ENCODE measurements at places on chromosomes 1 and 21.
A peak's percentile ranks its signal among the peaks of the same experiment; 100 is the strongest.

- no peak for DNase-seq
- no peak overlapping the region for H3K27ac ChIP-seq
- no peak overlapping the region for H3K4me3 ChIP-seq
- no peaks in the 10 kb centered on the region for H3K36me3 ChIP-seq
Observed at GRCh38 chr1:84581648-84582047, 7.4 kb upstream of the CTBS start.

GRCh38 chr1:81305997-81306452, 494.7 kb upstream of the ADGRL2 start:
- H3K36me3 ChIP-seq = no peaks in the 10 kb centered on the region
- no peak overlapping the region for H3K27ac ChIP-seq
- DNase-seq = no peak
- no peaks in the 10 kb centered on the region for H3K4me1 ChIP-seq
- no peak overlapping the region for H3K4me3 ChIP-seq

DNA sequence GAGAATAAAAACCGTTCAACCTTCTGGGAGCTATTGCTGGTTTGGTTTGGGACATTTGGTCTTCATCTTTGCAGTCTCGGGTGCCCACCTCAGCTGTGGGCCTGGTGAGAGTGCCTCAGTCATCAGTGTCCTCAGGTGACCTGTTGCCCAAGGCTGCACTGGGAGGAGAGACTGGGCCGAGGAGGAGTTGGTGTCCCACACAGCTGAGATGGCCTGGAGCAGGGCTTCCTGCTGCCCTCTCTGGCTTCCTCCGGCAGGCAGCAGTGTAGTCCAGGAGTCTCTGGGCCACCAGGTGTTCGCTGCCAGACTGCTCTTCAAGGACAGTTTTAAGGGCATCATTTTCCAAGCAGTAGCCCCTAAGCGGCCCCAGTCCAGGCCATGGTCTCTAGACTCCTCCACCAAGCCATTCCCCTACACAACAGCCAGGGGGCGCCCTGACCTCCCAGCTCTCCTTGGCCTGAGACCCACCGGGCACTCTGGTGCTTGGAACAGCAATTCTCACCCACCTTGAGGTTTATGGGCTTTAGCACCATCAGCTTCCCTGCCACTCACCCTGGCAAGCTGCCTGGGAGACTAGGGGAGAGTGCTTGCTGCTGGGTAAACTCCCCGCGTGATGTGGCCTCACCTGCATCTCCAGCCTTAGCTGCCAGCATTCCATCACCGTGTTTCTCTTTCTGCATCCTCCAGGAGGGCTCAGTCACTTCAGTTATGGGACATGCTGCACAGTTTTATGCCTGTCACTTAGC, 9.1 kb upstream of the SYTL1 start:
- H3K27me3 ChIP-seq = no peaks in the 10 kb centered on the region
- H3K4me1 ChIP-seq = peaks cover 3% of the 10 kb centered on the region
- H3K27ac ChIP-seq = peak overlapping the region; percentile 32
- H3K36me3 ChIP-seq = peaks cover 16% of the 10 kb centered on the region
- peak; percentile 28 for DNase-seq

DNA sequence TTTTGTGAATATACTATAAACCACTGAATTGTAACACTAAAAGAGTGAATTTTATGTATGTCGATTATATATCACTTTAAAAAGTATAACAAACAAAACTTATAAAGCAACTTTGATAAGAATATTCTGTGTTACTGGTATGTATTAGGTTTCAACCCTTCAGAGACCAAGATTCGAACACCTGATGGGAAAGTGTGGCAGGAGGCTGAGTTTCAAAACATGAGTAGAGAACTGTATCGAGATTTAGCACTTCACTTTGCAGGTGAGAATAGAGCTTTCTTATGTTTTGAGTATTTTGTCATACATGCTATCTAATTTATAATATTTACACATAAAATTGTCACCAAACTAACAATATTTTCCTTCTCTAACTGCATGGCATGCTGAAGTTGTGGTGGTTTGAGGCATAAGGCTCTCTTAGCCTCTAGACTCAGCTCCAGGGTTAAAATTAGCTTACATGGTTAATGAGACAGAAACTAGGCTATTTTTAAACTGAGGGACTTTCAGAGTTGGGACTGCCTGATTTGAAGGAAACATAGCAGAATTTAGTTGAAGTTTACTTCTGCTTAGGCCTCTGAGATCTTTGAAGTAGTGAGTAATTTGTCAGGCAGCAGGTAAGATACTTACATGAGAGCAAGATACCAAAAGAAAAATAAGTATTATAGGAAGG, 48.6 kb downstream of the CEP350 start:
- no peak overlapping the region for H3K4me3 ChIP-seq
- H3K4me1 ChIP-seq = no peaks in the 10 kb centered on the region

GRCh38 chr1:161033751-161034150, 5.0 kb downstream of the TSTD1 start:
- no peak overlapping the region for H3K4me3 ChIP-seq
- peaks cover 19% of the 10 kb centered on the region for H3K4me1 ChIP-seq
- no peak overlapping the region for H3K27ac ChIP-seq
- H3K36me3 ChIP-seq = no peaks in the 10 kb centered on the region
- H3K27me3 ChIP-seq = no peaks in the 10 kb centered on the region

DNA sequence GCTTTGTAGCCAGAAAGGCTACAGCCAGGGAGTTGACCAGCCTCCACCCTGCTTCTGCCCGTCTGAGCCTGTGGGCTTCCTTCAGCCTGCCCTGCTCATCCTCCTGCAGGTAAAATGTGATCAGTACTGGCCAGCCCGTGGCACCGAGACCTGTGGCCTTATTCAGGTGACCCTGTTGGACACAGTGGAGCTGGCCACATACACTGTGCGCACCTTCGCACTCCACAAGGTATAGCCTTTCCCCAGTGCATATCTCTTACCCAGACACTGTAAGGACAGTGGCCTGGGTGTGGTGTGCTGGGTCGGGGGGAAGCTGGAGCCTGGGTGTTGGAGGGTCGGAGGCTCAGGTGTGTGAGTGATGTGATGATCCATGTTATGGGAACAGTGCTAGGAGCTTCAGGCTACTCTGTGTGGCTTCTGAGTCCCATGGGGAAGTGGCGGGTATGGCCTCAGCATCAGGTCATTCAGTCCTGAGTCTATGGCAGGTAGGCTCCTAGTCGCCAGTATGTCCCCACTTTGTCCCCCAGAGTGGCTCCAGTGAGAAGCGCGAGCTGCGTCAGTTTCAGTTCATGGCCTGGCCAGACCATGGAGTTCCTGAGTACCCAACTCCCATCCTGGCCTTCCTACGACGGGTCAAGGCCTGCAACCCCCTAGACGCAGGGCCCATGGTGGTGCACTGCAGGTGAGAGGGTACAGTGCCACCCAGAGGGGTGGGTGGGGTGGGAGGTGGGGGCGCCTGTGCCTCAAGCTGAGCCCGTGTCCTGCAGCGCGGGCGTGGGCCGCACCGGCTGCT, 31.2 kb upstream of the KDM4A start:
- no peak overlapping the region for H3K27ac ChIP-seq
- H3K36me3 ChIP-seq = no peaks in the 10 kb centered on the region
- H3K4me3 ChIP-seq = no peak overlapping the region
- DNase-seq = no peak

DNA sequence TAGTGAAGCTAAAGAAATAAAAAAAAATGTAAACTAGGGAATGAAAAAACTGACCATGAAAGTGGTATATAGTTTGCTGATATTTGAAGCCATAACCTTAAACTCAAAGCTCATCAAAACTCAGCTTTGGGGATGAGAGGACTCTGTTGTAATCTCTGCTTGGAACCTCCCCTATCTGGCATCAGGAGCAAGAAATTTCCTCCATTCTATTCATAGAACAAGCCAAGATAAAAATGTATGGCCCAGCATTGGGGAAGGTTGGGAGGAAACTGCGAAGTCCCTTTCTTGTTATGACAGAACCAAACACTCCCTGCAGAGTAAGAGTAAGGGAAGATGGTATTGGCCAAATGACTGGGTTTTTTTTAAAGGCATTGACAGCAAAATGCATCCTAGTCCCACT, 35.6 kb downstream of the MCOLN2 start:
- DNase-seq = no peak
- no peak overlapping the region for H3K27ac ChIP-seq
- H3K27me3 ChIP-seq = no peaks in the 10 kb centered on the region
- H3K4me1 ChIP-seq = no peaks in the 10 kb centered on the region

DNA sequence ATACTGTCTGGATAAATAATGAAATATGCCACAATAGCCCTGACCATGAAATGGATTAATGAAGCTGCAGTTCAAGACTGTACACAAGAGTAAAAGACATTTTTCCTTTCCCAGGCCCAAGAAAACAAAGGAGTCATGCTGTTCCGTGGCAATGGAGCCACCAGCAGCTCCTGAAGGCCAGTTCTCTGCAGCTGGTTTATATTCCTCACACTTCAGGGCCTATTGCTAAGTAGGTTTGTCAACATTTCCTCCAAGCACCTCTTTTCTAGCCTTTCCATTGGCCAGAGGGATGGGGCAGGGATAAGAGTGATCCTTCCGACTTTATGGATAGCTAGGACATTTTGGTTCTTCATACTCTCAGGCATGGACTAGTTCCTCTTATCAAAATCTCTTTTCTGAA, 24.2 kb upstream of the RGL1 start:
- DNase-seq = no peak
- no peak overlapping the region for H3K4me3 ChIP-seq
- no peak overlapping the region for H3K27ac ChIP-seq

GRCh38 chr1:212470059-212470458, 37.3 kb downstream of the NENF start:
- peaks cover 11% of the 10 kb centered on the region for H3K27me3 ChIP-seq
- no peak for DNase-seq
- no peak overlapping the region for H3K4me3 ChIP-seq
- H3K36me3 ChIP-seq = no peaks in the 10 kb centered on the region
- no peaks in the 10 kb centered on the region for H3K4me1 ChIP-seq
- H3K27ac ChIP-seq = no peak overlapping the region

DNA sequence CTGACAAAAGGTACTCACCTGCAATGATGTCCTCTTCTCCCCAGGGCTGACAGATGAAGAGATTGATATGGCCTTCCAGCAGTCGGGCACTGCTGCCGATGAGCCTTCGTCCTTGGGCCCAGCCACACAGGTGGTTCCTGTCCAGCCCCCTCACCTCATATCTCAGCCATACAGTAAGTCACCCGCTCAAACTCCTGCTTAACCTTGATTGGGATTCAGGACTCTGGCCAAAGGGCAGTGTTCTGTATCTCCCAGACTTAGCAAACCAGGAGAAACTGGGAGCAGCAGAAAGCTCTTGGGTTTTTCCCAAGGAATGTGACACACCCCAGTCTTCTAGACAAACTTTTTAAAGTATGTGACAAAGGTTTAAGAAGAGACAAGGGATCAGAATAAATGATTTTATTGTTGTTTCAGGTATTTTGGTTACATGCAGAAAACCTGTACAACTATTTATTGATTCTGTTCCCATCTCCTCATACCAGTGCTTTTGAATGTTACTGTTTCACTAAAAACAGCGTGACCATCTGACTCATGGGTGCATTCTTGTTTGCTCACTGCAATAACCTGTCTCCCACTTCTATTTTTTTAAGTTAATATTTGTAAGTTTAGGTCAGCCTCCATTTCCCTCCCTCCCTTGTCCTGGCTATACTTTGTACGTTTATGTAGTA, 124.6 kb downstream of the PEX14 start:
- DNase-seq = no peak
- no peak overlapping the region for H3K27ac ChIP-seq
- peaks cover 3% of the 10 kb centered on the region for H3K36me3 ChIP-seq
- no peaks in the 10 kb centered on the region for H3K27me3 ChIP-seq

DNA sequence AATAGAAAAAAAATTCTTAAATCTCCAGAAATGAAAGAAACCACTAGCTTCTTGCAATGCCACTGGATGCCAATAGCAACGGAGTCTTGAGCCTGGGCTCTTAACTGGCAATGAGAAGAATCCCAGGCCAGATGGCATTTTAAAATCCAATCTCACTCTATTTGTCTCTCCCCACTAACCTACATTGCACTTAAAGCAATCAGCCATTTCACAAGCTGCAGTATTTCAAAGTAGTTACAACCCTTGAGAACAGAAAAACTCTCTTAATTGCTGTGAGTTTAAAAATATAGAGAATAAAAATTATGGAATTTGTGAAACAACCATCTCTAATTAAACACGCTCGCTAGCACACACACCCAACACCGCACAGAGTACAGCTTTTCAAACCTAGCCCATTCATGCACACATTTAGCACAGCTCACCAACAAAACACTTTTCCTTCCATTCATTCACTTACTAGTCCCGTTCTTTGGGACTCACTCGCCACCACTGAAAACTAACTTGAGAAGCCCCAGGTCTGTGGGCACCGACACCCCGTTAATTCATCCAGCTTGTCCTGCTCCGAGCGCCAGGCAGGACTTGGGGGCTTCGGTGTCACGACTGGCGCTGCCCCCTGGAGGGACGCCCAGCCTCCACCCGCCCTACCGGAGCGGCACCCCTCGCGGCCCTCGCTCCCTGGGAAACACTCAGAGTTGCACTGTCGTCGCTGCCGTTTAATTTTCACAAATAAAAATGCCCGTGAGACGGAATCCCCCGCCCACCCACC, 1.0 kb downstream of the DDAH1 start:
- peaks cover 2% of the 10 kb centered on the region for H3K27me3 ChIP-seq
- H3K4me3 ChIP-seq = peak overlapping the region; percentile 42
- DNase-seq = no peak
- H3K36me3 ChIP-seq = no peaks in the 10 kb centered on the region
- peaks cover 12% of the 10 kb centered on the region for H3K4me1 ChIP-seq

- peaks cover 16% of the 10 kb centered on the region for H3K4me1 ChIP-seq
- H3K4me3 ChIP-seq = no peak overlapping the region
- no peak overlapping the region for H3K27ac ChIP-seq
- no peaks in the 10 kb centered on the region for H3K36me3 ChIP-seq
- H3K27me3 ChIP-seq = peaks cover 52% of the 10 kb centered on the region
Observed at GRCh38 chr1:9180111-9180819, 51.4 kb upstream of the GPR157 start.

GRCh38 chr1:208044589-208045462, 133.9 kb upstream of the CD34 start:
- no peaks in the 10 kb centered on the region for H3K36me3 ChIP-seq
- no peak overlapping the region for H3K27ac ChIP-seq
- H3K27me3 ChIP-seq = peaks cover 21% of the 10 kb centered on the region

DNA sequence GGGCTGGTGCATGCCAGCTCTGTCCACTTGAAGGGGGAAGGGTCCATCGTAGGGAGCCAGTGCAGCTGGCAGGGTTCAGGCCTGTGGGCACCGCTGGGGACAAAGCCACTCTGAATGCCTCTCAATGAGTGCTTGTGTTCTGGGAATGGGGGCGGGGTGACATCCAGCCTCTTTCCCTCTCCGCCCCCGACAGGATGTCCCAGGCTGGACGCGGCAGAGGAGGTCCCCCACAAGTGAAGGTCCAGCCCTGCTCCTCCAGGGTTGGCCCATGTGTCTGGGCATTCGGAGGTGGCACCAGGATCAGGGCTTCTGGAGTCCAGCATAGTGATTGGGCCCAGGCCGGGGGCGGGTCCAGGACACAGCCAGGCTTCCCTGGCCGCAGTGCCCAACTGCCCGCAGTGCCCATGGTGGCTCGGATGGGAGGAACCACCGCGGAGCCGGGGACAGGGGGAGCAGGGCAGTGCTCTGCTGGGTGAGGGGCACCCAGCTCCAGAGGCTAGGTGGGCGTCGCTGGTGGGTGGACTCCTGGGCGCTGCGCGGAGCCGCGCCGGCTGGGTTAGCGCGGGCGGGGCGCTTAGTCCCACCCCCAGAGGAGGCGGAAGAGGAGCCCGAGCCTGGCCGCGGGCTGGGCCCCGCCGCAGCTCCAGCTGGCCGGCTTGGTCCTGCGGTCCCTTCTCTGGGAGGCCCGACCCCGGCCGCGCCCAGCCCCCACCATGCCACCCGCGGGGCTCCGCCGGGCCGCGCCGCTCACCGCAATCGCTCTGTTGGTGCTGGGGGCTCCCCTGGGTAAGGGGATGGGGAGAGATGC, at the start of gene SHISA4:
SHISA4 (plus strand) TSS at position 617 of the 808 bp plus-strand sequence; CDS start at position 714, 97 bp downstream.
- H3K27me3 ChIP-seq = peaks cover 5% of the 10 kb centered on the region
- H3K4me1 ChIP-seq = peaks cover 3% of the 10 kb centered on the region
- peak within 1 kb of the TSS; percentile 34 for H3K4me3 ChIP-seq
- H3K36me3 ChIP-seq = no peaks in the 10 kb centered on the region
- DNase-seq = no peak
- no peak within 1 kb of the TSS for H3K27ac ChIP-seq
